Activated CD4-positive, CD25-positive, alpha-beta regulatory T cell treated with anti-CD3 and anti-CD28 coated beads, Interleukin-2, amount 50 U/mL, for 24 hours (primary cell): ENCODE measurements at places on chromosomes 12 and 14.

DNA sequence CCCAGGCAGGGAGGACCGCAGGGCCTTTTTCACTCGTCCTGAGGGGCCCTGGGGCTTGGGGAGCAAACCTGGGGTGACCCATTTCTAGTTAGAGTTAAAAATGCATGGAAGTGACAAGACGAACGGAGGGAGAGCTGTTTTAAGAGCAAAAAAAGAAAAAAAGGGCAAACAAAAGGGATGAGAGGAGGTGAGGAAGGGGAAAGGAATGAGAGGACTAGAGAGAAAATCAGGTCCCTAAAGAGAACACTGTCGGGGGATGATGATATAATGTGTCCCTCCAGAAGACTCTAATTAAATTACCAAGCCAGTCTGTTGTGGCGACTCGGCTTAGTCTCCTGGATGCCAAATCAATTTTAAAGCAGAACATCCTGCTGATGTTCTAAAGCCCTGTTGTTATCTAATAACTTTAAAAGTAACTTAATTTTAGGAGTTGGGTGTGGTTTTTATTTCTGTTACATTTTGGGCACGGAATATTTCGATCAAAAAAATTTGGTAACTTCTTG is 1.1 kb downstream of the ANO6 start:
- ATAC-seq: no peak

DNA sequence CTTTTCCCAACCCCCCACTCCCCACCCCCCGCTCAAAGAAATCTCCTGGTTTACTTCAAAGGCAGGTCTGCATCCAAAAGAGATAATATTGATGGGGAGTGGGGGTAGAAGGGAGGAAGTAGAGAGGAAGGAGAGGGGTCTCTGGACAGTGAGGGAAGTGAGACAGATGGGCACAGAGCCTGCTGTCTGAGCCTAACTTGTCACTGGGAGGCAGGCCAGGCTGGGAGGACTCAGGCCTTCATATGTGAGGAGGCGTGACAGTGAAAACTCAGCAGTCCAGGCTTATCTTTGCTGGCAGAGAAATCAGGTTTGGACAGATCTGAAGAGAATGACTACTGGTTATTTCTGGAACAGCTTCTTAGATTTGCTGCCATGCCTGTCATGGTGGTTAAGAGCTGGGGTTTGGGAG is 192.3 kb downstream of the NUAK1 start:
- ATAC-seq: no peak

DNA sequence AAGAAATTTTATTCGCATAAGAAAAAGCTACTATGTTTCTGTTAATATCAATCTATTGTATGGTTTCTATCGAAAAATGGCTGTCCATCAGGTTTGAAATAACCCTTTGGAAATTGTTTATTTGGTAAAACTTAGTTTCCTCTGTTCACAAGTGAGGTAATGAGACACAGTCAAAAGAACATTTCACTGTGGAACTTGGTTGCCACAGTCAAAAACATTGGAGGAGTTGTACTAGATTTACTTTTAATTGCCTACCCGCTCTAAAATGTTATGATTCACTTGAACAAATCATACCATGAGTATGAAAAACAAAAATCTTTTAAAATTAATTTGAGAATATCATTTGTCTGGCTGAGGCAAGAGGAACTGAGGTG is 46.5 kb downstream of the ITPR2 start:
- no peak for ATAC-seq

- ATAC-seq: no peak
Observed at GRCh38 chr12:99910342-99910741, 74.4 kb downstream of the ANKS1B start.

- ATAC-seq: no peak
Observed at GRCh38 chr14:101855958-101856357, 94.4 kb downstream of the PPP2R5C start.

DNA sequence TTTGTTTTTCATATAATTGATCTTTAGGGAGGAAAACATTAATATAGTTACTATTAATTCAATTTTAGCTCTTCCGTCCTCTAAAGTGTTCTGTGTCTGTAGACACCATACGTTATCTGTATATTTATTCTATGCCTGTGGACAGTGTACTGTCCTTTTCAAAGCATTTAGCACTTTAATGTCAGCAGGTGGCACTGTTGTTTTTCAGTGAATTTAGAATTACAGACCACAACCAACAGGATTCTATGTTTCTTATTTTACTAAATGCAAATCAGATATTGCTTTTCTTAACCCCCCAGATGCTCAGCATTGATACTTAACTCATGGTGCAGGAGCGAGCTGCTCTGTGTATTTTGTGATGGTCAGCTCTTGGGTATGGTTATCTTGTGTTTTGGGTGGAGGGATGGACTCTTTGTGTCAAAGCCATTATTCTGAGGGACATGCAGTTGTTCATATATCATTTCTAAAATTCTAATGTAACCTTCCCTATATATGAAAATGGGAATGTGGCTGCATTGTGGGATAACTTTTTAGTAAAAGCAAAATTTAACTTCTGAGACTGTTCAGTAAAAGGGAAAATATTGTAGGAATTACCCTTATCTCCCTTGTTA is 65.2 kb downstream of the PAPOLA start:
- peak; percentile 59 for ATAC-seq

GRCh38 chr14:25090716-25091454 is 40.9 kb upstream of the STXBP6 start:
- ATAC-seq: no peak

DNA sequence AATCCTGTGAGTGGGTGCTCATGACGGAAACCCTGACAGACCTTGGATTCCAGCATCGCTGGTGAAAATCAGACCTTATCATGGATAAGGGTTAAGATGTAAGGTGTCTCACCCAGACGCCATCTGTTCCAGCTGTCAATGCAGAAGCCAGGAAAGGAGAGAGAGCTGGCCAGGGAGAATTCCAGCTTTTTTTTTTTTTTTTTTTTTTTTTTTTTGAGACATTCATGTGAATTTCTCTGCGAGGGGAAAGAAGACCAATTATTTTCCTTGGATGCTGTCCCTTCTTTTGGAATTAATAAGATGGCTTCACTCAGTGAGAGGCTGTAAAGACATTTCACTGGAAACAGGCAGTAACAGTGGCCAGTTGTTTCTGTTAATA is 1.8 kb downstream of the TRAF3 start:
- ATAC-seq: no peak

- ATAC-seq: no peak
Observed at GRCh38 chr12:14701809-14702568, 5.6 kb upstream of the GUCY2C start.

- no peak for ATAC-seq
Observed at GRCh38 chr14:26389646-26390508, 208.0 kb downstream of the NOVA1 start.

DNA sequence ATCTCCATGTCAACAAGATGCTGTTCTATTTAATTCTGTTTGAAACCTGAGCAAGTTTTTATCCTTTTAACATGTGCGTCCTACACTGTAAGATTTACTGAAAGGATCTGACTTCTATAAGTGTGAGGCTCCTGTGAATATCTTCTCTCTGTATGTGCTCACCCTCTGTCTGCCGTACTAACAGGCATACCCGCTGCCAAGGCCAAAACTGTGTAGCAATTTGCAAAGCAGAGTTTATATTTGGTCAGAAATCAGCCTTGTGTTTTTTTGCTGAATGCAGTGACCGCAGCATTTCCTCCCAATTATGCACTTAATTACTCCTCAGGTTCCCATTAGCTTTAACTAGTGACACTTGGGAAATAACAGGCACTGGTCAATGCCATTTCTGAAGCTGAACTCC is 12.3 kb downstream of the CHST11 start:
- no peak for ATAC-seq

GRCh38 chr12:70741256-70741655 is 104.0 kb upstream of the PTPRB start:
- ATAC-seq: no peak

DNA sequence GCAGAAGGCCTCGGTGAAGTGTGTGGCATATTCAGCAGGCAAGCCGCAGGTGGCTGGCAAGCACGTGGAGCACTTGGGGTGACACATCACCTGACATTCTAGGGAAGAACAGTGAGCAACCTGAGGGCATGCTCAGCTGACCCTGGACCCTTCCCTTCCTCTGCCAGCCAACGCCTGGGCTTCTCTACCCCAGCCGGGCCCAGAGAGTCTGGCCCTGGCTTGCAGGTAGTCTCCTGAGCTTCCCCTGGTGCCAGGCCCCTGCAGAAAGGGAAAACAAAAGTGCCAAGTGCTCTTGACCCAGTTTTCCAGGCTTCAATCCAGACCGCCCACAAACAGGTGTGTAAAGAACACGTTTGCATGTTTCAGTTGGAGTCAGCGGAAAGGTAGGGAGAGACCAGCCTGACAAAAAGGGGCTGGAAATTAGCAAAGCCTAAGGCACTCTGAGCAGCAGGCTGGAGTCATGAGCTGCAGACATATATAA is 45.7 kb downstream of the PRKAB1 start:
- ATAC-seq: no peak

DNA sequence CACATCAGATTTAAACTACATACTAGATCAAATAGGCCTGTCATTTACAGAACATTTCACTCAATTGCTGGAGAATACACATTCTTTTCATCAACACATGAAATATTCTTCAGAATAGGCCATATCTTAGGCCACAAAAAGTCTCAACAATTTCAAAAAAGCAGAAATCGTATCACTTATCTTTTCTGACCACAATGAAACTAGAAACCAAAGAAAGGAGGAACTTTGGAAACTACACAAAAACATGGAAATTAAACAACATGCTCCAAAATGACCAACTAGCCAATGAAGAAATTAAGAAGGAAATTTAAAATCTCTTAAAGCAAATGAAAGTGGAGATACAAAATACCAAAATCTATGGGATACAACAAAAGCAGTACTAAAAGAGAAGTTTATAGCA is 35.1 kb downstream of the PARP11 start:
- no peak for ATAC-seq

- ATAC-seq: no peak
Observed at GRCh38 chr14:104731320-104732294, 7.6 kb downstream of the ADSS1 start.

DNA sequence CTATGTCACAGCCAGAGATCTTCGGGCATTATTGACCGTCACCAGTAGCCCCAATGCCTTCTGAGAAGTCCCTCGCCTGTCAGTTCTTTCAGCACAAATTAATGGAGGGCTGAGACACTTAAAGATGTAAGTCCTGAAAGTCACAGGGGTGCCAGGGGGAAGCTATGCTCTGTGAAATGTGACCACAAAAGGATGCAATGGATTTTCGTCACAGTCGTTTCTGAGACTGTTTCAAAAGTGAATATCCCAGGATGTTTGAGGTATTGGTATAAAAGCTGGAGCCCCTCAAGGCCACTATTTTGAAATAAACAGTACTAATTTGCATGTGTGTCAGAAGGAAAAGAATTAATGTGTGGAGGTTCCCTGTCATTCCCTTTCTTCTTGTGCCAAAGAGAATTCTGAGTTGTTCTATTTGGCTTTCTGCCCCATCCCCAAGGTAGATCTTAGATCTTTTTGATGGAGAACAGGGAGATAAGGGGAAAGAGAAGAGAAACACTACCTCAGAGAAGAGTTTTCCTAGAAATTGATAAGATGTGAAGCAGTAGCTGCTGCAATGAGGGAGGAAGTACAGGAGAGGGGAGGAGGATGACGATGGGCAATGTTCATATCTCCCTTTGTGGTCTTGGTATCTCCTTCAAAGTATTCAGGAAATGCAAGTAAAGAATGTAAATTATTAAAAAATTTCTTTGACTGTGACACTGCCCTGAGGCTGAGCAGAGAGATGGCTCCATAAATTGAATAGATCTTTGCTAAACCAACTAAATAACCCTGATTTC is 101.8 kb upstream of the NAP1L1 start:
- no peak for ATAC-seq

GRCh38 chr12:67647181-67647798 is 1.3 kb upstream of the DYRK2 start:
- ATAC-seq: no peak

DNA sequence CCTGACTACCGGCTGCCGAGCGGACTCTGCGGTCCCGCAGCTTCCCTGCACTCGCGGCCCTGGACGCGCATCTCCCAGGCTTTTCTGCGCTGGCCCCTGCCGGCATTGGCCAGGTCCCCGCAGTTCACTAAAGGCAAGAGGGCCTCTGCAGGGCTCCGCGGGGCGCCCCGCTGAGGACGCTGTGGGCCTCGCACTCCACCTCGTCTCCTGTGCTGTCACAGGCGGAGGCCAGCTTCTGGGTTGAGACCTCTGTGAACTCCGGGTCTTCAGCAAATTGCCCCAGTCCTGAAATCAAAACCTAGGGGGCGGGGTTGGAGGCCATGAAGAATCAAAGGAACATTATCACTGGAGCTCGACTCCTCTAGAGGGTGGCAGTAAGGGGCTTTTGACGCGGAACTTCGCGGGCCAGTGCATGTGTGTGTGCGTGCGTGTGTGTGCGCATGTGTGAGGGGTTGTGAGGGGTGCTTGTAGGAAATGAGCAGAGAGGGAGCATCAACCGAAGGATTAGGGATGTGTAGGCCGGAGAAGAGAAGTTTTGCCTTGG is 68.5 kb upstream of the CAPRIN2 start:
- peak; percentile 69 for ATAC-seq

DNA sequence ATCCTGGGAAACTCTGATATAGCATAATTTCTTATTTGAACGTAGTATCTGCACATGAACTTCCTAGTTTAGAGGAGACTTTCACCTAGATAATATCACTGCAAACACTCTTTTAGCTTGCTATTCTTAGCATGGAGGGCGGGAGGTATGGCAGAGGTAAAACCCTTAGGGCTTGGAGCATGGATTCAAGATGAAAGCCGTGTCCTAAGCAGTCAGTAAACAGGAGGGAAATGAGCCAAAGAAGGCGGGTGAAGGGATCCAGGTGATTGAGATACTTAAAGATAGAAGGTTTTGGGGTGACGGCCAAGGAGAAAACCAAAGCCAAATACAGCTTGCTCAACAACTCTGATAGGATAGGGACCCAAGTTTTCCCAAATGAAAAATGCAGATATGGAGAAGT is 107.1 kb upstream of the BCAT1 start:
- ATAC-seq: no peak
